Fibroblast of lung (primary cell): ENCODE measurements at places on chromosomes 16 and 17. TPM values are rescaled to one million over a fixed set of nuclear protein-coding genes. Genes with fewer than 3 reads are reported as not detected.
A peak's percentile ranks its signal among the peaks of the same experiment; 100 is the strongest.

- H3K27me3 ChIP-seq, result no peaks in the 10 kb centered on the region
- no peak overlapping the region for H3K27ac ChIP-seq
- no peak overlapping the region for H3K4me3 ChIP-seq
- no peak for DNase-seq
These were observed 4.6 kb downstream of the SLC12A4 start for GRCh38 chr16:67963662-67964321.

DNA sequence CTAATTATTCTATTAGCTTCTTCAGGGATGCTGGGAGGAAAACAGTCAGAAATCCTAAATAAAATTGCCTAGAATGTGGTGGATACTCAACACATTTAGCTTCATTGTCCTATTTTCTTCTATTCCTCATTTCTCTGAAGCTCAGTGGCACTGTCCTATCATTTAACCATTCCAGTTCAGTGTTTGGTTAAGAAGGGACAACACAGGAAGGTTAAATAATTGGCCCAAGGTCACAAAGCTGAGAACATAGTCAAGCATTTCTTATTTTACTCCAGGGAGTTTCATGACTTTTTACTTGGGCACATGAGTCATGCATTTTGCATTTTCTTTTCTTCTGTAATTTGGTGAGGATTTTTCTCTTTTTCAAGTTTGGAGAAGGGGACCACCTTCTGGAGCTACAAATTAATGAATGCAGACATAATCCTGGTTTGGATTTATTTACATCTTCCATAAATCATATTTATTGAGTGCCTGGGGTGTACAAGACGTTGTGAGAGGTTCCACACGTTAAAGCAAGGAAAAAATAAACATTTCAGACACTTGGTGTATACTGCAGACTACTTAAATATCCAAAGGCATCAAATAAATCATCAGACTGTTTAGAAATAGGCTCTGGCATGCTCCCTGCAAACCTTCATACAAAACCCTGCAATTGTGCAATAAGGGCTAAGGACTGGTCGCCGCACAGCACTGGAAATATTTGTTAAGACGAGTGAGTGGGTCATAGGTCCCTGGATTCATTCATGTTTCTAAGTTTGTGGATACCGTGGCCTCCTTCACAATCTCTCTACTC lies 263.9 kb downstream of the MAF start:
- peak; percentile 11 for DNase-seq
- no peaks in the 10 kb centered on the region for H3K4me1 ChIP-seq
- H3K27ac ChIP-seq, result no peak overlapping the region
- H3K27me3 ChIP-seq, result no peaks in the 10 kb centered on the region

Gene CARD14
- total RNA-seq, result 0.17 and 0.26 TPM in 2 replicates

Gene RPRML
- not detected in 2 replicates for total RNA-seq

Gene CCR7
- under 0.01 TPM in 1 of 2 replicates, not detected in the other for total RNA-seq

- no peaks in the 10 kb centered on the region for H3K4me1 ChIP-seq
- no peak overlapping the region for H3K27ac ChIP-seq
- no peaks in the 10 kb centered on the region for H3K27me3 ChIP-seq
- H3K36me3 ChIP-seq, result no peaks in the 10 kb centered on the region
These were observed 66.3 kb downstream of the STX8 start for GRCh38 chr17:9509236-9509816.

Gene BCAR1
- 26.5 and 36.8 TPM in 2 replicates for total RNA-seq
